ENCODE measurements at places on chromosomes 5 and 9.
A peak's percentile ranks its signal among the peaks of the same experiment; 100 is the strongest.

GRCh38 chr9:38422555-38423260 is 1.5 kb downstream of the IGFBPL1 start:
- DNase-seq = no peak

GRCh38 chr9:123131993-123132392 is 98.5 kb downstream of the GPR21 start:
- no peak for DNase-seq

- no peak for DNase-seq
These were observed 7.3 kb upstream of the FCN1 start for GRCh38 chr9:134925011-134925511.

- no peak for DNase-seq
These were observed 25.3 kb downstream of the FAF2 start for GRCh38 chr5:176473335-176474006.

DNA sequence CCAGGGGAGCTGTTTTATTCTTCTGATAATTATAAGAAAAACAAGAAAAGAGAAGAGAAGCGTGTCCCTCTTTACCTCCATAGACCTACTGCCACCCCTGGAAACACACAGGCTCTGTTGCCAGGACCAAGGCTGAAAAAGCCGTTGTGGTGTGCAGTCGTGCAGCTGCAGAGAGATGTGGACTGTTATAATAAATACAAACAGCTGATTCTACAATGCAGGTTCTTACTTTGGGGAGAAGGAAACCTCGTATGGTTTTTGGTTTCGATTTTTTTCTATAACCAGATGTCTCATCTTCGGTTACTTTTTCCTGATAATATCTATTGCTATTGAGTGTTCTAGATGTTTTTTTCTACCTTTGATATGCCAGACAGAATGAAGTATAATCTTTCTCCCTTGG is 28.1 kb downstream of the FYB1 start:
- DNase-seq = no peak

- no peak for DNase-seq
These were observed 4.6 kb upstream of the MYOZ3 start for GRCh38 chr5:150656191-150657132.

- DNase-seq = no peak
These were observed 6.2 kb downstream of the FER start for GRCh38 chr5:108753877-108754276.

DNA sequence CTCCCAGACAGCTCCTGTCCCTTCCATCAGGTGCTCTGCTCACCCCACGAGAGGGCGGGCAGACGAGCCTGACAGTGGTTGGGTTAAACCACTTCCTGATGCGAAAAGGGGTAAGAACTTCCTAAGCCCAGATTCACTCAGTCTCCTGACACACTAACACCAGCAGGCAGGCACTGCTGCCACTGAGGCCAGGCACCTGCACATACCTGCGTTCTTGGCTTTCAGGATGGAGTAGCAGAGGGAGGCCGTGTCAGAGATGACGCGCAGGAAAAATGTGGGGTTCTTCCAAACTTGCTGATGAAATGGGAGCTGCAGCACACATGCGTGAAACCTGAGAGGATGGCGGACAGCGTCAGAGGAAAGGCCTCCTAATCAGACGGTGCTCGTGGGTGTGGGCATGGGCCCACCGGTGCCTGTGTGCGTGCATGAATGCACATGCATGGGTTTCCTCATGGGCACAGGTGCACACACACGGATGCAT is 29.9 kb downstream of the SLC6A18 start:
- DNase-seq = no peak

- no peak for DNase-seq
These were observed 34.5 kb downstream of the DAB2IP start for GRCh38 chr9:121685795-121686377.

- no peak for DNase-seq
These were observed 66.7 kb upstream of the EGFLAM start for GRCh38 chr5:38191693-38192092.

DNA sequence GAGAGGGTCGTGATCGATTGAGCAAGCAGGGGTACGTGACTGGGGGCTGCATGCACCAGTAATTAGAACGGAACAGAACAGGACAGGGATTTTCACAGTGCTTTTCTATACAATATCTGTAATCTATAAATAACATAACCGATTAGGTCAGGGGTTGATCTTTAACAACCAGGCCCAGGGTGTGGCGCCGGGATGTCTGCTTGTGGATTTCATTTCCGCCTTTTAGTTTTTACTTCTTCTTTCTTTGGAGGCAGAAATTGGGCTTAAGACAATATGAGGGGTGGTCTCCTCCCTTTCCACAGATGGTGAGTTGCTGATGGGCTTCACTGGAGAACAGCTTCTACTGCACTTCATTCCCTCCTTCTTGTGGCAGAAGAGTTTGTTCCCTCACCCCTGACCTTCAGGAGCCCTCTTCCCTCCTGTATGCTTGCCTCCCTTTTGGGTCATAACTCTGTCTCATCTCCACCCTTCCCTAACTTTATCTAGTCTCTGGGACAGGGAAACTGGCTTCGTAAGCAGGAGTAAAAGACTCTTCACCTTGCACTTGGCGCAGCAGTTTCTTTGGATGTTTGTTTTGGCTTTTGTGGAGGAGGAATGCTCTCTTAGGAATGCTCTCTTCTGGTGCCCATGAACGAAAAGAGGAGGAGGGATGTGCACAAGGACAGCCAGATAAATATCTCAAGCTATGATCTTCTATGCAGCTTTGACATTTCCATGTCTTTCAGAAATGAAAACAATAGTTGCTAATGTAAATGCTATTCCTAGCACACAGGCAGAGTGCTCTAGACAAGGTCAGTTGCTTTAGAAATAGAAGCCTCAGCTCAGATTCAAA is 139.8 kb upstream of the RPS23 start:
- no peak for DNase-seq

GRCh38 chr5:102901424-102902134 is 146.5 kb downstream of the PAM start:
- no peak for DNase-seq

- DNase-seq = no peak
These were observed 102.2 kb downstream of the ANGPTL2 start for GRCh38 chr9:127020036-127020801.

GRCh38 chr5:15021266-15022046 is 149.9 kb upstream of the ANKH start:
- no peak for DNase-seq

- no peak for DNase-seq
These were observed 264.5 kb downstream of the MCTP1 start for GRCh38 chr5:95020345-95020744.

GRCh38 chr5:172984244-172984953 is 828 bp downstream of the ATP6V0E1 start:
- peak; percentile 50 for DNase-seq

DNA sequence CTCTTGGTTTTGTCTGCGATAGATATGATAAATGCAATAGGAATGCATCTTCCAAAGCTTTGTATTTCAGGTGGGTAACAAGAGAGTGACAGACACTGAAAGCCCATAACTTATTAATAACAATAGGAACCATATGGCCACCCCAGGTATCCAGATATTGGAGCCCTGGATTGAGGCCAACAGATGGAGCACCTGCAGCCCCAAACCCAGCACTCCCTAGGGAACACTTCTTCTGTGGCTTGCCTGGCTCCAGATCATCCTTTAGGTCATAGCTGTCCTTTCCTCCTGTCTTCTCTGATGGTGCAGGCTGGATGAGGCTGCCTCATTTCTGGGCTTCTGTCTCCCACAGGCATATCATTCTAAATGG is 5.0 kb upstream of the IL3 start:
- DNase-seq = no peak

- no peak for DNase-seq
These were observed 92.9 kb upstream of the SLC30A5 start for GRCh38 chr5:69000949-69001348.

DNA sequence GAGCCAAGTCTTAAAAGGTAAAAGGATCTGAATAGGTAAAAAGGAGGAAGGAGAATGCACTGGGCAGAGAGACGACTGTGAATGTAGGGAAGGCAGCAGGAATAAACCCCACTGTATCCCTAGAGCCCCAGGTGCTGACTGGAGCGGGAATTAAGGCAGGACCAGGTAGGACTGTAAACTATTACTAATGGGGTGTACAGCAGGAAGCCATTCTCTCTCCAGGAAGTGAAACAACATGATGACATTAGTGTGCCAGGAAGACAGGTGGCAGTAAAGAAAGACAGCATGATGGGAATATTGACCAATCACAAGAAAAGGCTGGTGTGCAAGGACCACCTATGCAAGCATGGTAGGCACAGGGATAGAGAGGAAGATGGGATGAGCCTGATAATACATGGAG is 433.0 kb downstream of the DNAH5 start:
- DNase-seq = no peak

- DNase-seq = no peak
These were observed 298.6 kb downstream of the AGTPBP1 start for GRCh38 chr9:85443190-85443598.

DNA sequence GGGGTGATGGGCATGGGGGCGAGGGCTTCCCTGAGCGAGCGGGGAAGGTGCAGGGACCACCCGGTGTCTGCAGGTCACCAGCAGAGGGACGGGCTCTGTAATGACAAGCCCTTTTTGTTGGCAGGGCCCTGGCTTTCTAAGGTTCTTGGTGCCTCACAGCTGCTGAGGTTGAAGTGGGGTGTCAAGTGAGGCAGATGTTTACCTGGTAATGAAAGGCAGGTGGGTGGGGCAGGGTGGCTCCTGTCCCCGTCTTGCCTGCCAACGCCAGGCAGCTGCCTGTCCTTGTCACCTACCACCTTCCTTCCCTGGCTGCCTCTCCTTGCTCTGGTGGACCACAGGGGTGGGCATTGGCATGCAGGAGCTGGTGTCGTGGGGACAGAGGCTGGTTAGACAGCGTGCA is 41.0 kb upstream of the SEMA4D start:
- DNase-seq = no peak

DNA sequence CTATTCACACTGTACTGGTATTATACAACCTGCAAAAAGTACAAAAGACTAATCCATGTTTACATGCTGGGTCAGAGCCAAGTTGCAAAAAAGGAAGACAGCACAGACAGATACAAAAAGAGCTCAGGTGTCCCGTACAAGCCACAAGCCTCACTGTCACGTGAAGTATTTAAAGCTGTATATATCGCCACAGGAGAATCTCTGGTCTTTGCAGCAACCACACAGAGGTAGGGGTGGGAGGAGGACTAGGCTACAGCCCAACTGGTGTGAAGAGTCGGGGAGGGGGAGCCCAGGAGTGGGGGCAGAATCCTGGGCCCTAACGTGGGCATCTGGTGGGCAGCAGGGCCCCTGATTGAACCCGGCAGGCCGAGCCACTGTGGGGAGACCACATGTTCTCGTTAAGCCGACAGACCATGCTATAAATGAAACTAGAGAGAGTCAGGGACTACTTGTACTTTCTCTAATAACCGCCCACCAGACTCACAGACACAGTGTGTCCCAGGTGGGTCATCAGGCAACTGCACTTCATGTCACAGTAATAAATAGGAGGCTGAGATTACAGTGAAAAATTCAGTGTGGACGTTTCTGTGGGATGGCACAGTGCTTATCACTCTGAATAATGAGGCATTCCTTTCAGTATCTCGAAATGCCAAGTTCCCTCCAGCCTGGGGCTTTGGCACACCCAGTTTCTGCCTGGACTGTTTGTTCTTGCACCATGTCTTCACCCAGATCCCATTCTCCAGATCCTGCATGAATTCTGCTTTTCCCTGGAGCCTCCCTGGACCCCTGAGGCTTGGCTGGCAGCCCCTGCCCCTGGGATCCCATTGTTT is 79.3 kb upstream of the SH3PXD2B start:
- DNase-seq = no peak

GRCh38 chr9:126439883-126440653 is 113.4 kb downstream of the MVB12B start:
- DNase-seq = no peak

DNA sequence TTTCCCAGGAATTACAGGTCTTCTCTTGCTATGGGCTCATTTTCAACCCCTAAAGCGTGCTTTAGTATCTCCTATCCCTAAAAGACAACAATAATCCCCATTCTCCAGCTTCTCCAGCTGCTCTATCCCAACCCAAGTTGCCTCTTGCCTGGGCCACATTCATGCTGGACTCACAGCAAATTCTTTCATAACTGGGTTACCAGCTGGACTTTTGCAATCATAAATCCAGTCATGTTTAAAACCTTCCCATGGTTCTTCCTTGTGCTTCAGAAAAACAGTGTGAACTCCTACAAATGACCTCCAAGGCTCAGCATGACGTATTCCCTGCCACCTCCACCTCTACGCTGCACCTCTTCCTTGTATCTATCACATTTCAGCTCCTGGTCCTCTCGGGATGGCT is 346.9 kb downstream of the GADD45G start:
- no peak for DNase-seq

DNA sequence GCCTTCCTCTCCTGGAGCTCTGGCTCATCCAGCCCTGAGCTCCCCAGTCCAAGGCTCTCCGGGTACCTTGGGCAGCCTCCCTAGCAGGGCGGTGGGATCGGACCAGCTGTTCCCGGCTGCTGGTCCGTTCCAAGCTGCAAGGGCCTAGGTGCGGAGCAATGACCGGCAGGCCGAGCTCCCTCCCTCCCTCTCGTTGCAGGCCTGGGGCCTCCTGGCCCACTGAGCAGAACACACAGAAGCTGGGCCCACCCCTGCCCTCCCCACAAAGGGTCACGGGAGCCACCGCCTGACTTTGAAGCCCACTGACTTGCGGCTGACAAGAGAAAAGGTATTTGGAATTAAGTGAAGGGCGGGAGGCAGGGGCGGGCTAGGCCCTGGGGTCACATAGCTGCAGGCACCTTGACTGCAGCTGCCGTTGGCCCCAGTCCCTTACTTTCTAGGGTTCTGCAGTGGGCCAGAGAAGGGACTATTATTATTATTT is 104.7 kb upstream of the IER5L start:
- DNase-seq = no peak

DNA sequence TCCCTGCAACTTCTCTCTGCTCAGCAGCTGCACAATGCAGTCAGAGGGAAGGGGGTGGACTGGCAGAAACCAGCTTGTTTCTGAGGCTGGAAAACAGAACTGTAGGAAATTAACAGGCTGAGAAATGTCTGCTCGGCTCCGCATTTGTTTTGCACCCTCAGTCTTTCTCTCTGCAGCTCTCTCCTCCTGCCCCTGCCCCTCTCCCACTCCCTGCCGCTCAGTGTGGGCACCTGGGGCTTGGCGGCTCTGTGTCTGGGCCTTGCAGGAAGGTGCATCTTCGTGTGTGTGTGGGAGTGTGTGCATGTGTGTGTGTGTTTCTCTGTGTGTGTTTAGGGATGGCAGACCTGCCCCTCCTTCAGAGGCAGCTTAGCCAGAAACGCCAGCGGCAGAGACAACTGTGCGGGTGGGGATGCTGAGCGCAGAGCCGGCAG is 53.0 kb downstream of the PCDH1 start:
- DNase-seq = no peak

- DNase-seq = no peak
These were observed 475.4 kb downstream of the DMAC1 start for GRCh38 chr9:7324152-7324598.

GRCh38 chr5:93304456-93305250 is 276.4 kb downstream of the NR2F1-AS1 start:
- DNase-seq = no peak

DNA sequence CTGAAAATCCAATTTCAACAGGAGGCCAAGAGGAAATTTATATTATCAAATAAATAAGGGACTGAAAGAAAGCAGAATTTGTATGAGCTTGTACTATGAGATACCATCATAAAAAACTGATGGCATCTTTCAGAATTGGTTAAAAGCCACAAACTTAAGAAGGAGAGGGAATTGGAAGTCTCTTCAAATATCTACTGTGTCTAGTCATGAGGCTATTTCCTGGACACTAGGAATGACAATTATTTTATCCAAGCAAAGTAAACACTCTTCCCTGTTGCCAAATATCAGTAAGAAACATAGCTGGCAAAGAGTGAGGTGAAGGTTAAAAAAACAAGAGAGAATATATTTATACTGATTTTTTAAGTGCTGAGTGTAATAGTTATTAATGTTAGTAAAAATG is 101.5 kb upstream of the ARRDC3 start:
- DNase-seq = no peak
